ENCODE measurements at places on chromosomes 6 and 20. TPM values are rescaled to one million over a fixed set of nuclear protein-coding genes. Genes with fewer than 3 reads are reported as not detected.

The CRISP2 gene
- not detected for total RNA-seq

- no peak for DNase-seq
These were observed 15.4 kb downstream of the SPINT3 start for GRCh38 chr20:45500022-45500421.

The TXLNB gene
- 0.13 TPM for total RNA-seq

DNA sequence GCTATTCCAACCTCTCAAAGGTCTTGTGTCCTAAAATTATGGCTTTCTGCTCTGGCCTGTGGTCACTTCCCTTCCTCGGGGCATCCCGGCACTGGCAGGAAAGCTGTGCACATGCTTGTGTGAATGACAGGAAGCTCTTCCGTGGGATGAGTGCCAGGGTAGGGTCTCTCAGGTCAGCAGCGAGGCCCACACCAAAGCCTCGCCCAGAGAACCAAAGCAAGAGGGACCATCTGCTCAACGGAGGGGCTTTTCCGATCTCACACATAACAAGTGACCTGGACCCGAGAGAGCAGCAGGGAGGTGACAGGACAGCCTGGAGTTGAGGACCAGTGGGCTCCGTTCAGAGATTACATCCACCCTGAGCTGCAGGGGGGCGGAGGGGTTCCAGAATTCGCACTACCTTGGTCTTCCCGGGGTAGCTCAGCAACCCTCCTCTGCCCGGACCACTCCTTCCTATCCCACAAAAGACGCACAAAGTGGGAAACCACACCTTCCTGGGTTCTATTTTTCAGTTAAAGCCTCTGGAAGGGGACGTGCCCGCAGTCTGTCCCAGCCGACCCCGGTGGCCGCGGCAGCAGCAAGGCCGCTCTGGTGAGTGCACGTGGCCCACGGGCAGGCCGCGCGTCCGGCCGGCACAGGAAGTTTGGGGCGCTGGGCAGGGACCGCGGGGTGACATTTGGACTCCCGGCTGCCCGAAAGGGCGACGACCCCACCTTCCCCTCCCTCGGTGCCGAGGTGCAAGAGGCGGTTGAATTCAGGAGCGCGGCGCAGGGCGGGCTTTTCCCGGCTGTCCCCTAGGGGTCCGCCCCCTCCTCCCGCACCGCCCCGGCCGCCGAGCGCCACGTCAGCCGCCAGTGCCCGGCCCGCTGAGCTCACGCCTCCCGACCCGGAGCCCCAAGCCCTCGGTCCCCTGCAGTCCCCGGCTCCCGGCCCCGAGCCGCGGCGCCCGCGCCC lies 988 bp downstream of the TXNDC5 start:
- peak; percentile 85 for DNase-seq

GRCh38 chr6:70706491-70707123 lies 38.9 kb downstream of the SMAP1 start:
- DNase-seq, result peak; percentile 65

- peak; percentile 59 for DNase-seq
These were observed 49.7 kb upstream of the BHLHE23 start for GRCh38 chr20:63056236-63057170.

The TMEM170B gene
- 0.54 TPM for total RNA-seq

DNA sequence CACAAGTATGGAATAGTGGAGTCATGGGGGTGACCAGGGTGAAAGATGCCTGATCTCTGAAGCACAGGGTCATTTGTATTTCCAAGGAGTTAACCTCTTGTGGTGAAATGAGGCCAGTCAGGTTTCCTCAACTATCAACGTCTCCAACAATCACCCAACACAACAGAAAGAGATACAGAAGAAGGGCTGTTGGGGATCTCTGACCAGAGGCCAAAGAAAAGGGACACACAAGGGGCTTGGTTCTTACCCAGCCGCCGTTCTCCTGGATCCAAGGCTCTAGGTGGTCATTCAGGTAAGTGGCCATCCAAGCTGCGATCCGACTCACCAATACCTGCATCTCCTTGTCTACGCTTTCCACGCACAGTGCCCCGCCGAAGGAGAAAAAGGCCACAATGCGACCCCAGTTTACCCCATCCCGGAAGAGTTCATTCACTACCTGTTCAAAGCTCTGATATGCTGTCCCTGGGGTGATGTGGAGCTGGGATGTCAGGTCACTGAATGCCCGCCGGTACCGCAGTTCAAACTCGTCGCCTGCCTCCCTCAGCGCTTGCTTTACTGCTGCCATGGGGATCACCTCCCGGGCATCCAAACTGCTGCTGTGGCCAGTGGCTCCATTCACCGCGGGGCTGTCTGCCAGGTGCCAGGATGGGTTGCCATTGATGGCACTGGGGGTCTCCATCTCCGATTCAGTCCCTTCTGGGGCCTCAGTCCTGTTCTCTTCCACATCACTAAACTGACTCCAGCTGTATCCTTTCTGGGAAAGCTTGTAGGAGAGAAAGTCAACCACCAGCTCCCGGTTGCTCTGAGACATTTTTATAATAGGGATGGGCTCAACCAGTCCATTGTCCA lies 1.0 kb downstream of the BCL2L1 start:
- DNase-seq, result no peak

GRCh38 chr6:28589234-28589956 lies 63.7 kb downstream of the GPX5 start:
- peak; percentile 87 for DNase-seq

DNA sequence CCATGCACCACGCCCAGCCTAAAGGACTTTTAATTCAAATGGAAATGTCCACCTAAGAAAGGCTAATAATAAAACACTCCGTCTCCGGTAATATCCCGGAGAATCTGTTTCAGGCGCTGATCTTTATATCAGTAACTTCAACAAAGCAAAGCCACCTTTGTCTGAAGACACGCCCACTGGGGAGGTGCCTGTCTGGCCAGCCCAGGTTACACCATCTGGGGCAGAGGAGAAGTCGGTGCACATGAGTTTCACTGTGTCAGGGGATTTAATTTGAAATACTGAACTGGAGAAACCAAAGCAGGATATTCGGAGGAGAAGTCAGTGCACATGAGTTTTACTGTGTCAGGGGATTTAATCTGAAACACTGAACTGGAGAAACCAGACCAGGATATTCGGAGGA lies 9.4 kb downstream of the SERPINB6 start:
- no peak for DNase-seq

DNA sequence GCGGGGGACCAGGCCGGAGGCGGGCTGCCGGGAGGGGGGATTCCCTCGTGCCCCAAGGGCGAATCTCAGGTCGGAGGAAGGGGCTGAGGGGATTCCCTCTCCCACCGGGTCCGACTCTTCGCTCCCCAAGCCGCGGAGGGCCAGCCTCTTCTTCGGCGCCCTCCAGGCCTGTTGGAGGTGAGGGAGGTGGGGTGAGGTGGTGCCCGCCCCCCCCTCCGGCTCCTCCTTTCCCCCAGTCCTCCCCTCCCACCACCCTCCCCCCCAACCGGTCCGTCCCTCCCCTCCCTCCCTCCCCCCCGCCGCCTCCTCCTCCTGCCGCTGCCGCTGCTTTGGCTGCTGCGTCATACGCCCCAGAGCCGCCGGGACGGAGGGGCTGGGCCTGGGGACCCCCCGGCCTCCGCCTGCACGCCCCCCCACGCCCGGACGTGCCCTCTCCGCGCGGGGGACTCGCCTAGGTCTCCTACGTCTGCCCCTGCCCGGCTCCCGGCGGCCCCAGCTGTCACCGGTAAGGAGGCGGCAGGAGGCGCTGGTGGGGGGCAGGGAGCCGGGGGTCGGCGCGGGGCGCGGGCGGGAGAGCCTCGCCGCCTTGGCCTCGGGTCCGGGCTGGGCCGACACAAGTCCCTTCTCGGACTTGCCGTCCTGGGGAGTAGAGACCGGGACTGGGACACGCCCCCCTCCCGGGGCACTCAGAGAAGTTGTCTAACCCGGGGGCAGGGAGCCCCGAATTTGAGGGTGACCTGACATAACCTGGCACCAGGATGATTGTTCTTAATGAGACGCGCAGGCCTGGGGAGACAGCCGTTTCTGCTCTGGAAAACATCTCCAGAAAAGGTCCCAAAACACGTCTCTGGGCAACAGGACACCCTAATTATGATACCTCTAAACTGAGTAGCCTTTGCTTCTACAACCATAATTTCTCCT lies at the start of gene PHF1:
PHF1 (plus strand) TSS at position 304 of the 921 bp plus-strand sequence. CDS start 1,250 bp downstream, outside the sequence.
- peak; percentile 90 for DNase-seq

The FABP7 gene
- not detected for total RNA-seq

GRCh38 chr6:106102034-106102433 lies 15.9 kb downstream of the PRDM1 start:
- DNase-seq, result no peak

DNA sequence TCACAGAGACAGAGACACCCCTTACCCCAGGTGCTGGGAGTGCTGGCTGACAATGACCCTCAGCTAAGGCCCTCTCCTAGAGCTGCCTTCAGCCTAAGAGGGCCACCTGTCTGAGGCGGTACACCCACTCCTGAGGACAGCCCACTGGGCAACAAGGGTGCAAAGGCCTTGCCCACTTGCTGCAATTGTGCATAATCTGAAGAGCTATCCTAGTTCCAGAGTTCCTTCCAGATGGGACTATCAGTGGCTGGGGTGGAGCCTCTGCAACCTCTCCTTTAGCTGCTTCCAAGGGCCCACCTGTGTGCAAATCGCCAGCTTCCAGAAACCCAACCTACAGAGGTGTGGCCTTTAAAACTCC lies 87.5 kb downstream of the PREX1 start:
- no peak for DNase-seq

- DNase-seq, result no peak
These were observed 168.4 kb downstream of the TBXT start for GRCh38 chr6:165999279-165999678.

- DNase-seq, result peak; percentile 52
These were observed 18.7 kb downstream of the BTN3A1 start for GRCh38 chr6:26420688-26421171.

- DNase-seq, result peak; percentile 96
These were observed 96.3 kb downstream of the FOXF2 start for GRCh38 chr6:1485678-1486077.

The SLC4A11 gene
- 0.63 TPM for total RNA-seq
